AG04450 (cell line): ENCODE measurements at places on chromosomes 5 and 9.
A peak's percentile ranks its signal among the peaks of the same experiment; 100 is the strongest.

DNA sequence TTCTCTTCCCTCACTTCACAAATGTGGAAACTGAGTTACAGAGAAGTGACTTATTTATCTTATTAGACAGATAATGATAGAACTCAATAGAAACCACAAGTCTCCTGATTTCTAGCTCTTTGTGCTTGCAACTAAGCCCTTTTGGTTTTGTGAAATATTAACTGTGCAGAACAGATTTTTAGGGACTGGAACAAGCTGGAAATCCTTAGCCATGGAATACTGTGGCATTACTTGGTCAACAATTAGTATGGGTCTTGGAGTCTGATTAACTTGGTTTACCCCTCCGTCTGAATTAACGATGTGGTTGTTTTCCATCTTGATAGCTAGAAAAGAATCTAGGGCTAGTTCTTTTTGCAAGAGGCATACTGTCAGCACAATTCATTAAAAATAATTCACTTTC is 584 bp upstream of the KLF9 start:
- DNase-seq, result no peak

DNA sequence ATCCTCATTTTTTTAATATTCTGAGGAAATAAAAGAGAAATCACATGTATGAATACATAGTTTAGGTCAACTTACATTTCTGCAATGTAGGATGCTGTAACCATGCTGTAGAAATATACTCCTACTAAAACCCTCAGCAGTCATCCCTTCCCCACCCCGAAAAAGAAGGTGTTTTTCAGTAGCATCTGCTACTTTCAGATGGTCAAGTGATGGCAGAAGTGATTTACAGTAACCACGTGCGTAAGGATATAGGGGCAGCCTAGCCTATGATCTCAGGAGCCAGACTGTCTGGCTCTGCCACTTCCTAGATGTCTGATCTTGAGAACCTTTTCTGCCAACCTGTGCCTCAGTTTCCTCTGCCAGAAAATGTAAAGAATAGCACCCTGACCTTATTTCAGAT is 26.0 kb upstream of the SYK start:
- no peak for DNase-seq

DNA sequence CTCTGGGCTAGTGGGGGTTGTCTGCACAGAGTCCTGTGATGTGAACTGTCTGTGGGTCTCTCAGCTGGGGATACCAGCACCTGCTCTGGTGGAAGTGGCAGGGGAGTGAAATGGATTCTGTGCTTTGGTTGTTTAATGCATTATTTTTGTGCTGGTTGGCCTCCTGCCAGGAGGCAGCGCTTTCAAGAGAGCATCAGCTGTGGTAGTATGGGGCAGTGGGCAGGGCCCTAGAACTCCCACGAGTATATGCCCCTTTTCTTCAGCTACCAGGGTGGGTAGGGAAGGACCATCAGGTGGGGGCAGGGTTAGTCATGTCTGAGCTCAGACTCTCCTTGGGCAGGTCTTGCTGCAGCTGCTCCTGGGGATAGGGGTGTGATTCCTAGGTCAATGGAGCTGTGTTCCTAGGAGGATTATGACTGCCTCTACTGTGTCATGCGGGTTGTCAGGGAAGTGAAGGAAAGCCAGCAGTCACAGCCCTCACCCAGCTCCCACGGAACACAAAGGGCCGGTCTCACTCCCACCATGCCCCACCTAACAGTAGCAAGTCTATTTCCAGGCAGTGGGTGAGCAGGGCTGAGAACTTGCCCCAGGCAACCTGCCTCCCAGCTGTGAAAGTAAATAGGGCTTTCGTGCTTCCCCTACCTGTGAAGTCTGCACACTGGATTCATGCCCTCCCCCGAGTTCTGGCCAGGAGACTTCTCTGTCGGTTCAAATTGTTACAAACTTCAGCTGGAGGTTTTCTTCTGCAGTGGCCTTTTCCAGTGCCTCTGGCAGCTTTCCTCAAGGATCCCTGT is 25.7 kb upstream of the FAM81B start:
- no peak for DNase-seq

- DNase-seq, result no peak
Measured at GRCh38 chr5:155786108-155786507, 540.9 kb upstream of the SGCD start.

DNA sequence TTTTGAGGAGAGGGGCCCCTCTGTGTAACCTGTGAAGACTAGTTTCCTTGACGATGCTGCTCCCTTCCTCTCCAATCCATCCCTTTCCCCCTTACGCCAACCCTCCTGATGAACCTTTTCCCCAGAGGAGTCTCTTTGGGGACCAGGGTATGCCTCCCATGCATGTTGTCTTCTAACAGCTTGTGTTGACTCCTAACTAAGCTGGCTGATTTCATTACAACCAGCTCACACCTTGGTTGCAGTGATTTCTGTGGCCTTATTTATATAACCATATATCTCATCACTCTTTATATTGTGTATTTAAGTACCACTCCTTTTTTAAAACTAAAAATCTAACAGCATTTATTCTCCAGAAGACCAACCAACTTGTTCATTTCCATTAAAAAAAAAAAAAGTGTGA is 42.5 kb downstream of the SFXN1 start:
- DNase-seq, result no peak

GRCh38 chr9:33795281-33795680 is at the start of gene PRSS3:
Gene PRSS3, plus strand, starts transcription at chr9:33795561. Its CDS starts 13 bp downstream, at chr9:33795574.
- DNase-seq, result no peak

- no peak for DNase-seq
Measured at GRCh38 chr5:12920527-12920926, 1016.3 kb upstream of the CTNND2 start.

DNA sequence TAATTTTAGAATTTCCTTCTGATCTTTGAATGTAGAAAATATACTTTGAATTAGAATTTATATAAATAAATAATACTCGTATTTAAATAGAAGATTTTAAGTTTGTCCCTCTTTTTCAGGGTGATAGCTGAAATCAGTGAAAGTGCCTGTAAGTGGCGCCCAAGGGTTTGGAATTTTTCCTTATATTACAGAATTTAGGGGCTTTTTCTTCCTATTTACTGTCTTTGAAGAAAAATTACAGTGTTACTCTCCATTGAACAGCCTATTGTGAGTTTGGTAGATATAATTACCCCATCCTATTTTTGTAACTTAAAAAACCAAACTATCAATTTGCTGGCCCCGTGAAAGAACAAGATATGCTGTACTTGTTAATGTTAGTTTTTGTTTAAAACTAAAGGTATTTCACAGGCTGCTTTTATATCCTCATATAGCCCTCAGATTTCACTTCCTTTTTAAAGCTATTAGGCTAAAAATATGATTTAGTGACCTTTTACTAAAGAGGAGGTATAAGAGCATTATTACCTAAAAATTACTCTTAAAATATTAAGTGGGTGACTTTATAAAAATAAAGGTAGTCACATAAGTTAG is 3.2 kb downstream of the MAP3K1 start:
- no peak for DNase-seq

GRCh38 chr5:39102684-39103155 is 28.5 kb upstream of the RICTOR start:
- no peak for DNase-seq

DNA sequence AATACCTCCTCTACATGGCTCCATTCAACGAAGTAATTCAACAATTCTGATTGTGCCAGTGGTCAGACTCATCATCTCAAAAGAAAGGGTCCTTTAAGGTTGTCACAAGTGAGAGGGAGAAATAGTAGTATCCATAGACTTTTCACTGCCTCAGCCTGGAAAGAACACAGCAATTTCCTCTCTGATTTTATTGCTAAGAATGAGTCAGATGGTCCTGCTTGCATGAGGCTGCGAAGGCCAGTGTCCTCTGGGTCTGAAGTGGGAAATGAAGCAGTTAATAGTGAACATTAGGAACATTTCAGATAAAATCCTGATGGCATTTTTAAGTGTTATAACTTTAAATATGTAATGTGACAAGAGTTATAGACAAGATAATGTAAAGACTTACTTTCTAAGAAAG is 979.0 kb downstream of the EFNA5 start:
- DNase-seq, result no peak

GRCh38 chr5:116494784-116495450 is 79.7 kb downstream of the SEMA6A start:
- no peak for DNase-seq

- DNase-seq, result no peak
Measured at GRCh38 chr9:73810585-73811215, 659.0 kb downstream of the ANXA1 start.

GRCh38 chr5:150129454-150129812 is 26.2 kb downstream of the PDGFRB start:
- no peak for DNase-seq

DNA sequence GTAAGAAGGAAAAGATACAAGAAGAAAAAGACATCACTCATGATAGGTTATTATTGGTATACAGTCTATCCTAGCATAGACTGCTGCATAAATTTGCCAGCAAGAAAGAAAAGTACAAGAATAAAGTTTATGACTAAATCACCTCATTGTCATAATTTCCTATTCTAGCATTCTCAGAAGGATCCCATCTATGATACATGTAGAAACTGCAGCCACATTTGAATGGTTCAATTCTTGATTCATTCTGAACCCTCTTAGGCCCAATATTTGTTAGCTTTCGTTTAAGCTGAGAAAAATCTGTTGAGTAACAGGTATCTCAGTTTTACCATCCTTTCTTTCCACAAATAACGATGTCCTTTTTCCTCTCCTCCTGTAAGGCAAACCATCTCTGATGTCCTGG is 21.2 kb downstream of the INVS start:
- no peak for DNase-seq

DNA sequence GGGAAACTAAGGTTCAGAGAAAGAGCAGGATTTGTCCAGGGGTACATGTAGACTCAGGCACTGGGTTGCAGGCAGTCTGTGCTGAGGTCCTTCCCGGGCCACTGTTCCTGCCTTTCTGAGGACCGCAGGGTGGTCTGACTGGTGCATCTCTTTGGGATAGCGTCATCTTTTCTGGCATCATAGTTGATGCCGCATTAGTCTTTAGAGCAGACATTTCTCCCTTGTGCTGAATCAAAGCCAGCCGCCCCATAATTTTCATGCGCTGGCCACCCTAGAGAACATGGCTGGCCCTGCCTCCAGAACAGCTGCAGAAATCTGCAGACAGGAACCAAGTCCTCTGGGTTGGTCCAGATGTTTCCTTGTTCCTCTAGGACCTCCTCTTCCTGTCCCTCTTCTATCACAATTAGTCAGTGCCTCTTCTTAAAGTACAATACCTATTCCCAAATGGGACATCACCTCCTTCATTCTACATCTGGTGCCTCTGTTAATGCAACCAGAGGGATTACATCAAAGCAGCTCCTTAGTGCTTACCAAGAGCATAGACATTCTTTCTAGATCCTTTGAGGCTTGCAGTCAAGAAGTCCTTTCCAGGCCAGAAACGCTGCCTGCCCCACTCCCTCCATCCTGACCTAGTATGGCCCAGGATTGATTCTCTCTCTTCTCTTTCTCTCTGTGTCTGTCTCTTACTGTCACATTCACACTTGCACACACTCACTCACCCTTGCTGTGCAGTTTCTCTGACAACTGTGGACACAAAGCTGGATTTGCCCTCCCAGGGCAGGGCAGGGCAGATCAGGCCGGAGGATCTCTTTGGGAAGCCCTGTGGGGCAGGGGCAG is 42.0 kb upstream of the ORM1 start:
- DNase-seq, result no peak

- no peak for DNase-seq
Measured at GRCh38 chr5:89710006-89710405, 699.5 kb downstream of the CETN3 start.

DNA sequence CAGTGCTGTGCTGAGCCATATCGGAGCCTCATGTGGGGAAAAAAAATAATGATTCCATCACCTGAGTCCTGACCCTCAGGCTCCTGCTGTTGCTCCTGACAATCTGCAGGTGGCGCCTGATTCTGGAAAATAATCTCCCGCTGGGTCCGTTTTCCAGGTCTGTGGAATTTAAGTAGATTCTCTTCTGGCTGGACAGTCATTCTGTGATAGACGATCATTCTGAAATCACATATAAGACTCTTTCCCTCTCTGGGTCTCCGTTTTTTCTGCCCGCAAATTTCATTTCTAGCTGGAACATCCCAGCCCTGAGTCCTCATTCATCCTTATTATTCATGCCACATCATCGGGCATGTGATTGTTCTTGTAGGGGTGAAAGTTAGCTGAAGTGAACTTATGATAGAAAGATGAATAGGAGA is 22.1 kb upstream of the STXBP1 start:
- DNase-seq, result peak; percentile 57

- DNase-seq, result no peak
Measured at GRCh38 chr9:120379611-120380010, 200.4 kb downstream of the CDK5RAP2 start.

GRCh38 chr5:62762503-62762902 is 183.9 kb downstream of the LRRC70 start:
- no peak for DNase-seq

- no peak for DNase-seq
Measured at GRCh38 chr9:13070612-13071595, 208.6 kb downstream of the MPDZ start.

- DNase-seq, result no peak
Measured at GRCh38 chr5:128082551-128083032, 974 bp upstream of the SLC12A2 start.

DNA sequence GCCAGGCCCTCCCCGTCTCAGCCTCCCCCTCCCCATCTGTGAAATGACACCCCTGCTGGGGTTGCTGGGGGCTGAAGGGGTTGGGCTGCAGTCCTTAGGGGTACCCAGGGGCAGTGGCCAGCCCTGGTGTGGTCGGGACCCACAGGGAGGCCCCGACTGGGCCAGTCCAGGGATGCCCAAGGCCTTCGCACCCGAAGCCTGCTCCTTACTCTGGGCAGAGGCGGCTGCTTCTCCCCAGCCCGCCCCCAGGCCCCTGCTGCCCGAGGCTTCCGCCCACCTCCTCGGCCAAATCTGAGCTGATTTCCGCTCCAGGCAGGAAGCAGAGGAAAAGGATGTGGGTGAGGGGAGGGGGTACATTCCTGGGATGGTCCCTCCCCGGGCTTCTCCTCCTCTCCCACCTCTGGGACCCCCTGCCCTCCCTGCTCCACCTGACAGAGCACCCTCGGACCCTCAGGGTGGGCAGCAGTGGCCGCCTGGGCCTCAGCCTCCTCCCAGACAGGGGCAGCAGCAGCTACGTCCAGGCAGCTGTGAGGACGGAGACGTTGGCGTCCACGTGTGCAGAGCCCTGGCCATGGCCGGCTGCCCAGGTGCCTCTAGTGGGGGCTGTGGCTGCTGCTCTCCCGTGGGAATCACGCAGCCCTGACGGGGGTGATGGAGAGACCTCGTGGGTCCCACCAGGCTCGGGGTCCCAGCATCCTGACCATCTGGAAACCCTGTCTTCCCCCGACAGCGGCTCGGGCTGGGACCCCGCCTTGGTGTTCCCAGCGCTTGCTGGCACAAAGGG is 4.2 kb upstream of the NRARP start:
- no peak for DNase-seq

- DNase-seq, result peak; percentile 88
Measured at GRCh38 chr9:110141227-110141793, 66.6 kb downstream of the C9orf152 start.

- DNase-seq, result peak; percentile 39
Measured at GRCh38 chr5:13536933-13537332, 407.6 kb downstream of the DNAH5 start.

DNA sequence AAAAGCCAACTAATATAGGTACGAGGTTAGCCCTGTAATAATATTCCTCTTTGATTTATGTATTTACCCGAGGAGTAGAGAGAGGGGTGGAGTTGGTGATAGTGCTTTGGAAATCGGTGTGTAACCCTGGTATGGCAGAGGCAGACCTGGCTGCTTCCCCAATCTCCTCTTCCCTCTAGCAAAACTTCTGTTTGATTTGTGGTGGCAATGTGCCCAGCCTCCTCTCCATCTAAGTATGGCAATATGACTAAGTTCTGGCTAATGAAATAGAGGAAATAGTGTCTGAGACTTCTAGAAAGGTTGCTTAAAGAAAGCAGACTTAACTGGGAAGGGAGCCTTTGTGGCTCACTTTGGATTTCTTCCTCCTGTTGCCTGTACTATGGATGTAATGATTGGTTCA is 491.1 kb downstream of the ENC1 start:
- peak; percentile 79 for DNase-seq
